ENCODE measurements at places on chromosomes 4 and X.

- no peak for DNase-seq
Observed at GRCh38 chr4:60992037-60992436, 208.1 kb upstream of the ADGRL3 start.

- DNase-seq, result no peak
Observed at GRCh38 chrX:7264399-7264798, 116.4 kb upstream of the PUDP start.

DNA sequence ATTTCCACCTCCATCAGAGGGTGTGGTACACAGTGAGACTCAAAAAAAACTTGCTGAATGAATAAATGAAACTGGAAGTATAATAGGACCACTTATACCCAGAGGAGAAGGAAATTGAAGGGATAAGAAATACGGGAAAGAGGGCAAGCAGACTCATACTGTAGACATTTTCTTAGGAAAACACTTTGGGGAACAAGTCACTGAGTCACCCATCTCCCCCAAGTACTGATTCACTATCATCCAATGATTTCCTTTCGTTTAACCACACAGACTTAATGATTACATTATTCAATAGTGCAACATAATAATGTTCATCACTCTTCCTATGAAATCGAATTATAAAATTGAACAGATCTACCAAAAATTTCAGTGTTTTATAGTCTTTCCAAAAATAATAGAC is 97.1 kb downstream of the LDB2 start:
- DNase-seq, result no peak

DNA sequence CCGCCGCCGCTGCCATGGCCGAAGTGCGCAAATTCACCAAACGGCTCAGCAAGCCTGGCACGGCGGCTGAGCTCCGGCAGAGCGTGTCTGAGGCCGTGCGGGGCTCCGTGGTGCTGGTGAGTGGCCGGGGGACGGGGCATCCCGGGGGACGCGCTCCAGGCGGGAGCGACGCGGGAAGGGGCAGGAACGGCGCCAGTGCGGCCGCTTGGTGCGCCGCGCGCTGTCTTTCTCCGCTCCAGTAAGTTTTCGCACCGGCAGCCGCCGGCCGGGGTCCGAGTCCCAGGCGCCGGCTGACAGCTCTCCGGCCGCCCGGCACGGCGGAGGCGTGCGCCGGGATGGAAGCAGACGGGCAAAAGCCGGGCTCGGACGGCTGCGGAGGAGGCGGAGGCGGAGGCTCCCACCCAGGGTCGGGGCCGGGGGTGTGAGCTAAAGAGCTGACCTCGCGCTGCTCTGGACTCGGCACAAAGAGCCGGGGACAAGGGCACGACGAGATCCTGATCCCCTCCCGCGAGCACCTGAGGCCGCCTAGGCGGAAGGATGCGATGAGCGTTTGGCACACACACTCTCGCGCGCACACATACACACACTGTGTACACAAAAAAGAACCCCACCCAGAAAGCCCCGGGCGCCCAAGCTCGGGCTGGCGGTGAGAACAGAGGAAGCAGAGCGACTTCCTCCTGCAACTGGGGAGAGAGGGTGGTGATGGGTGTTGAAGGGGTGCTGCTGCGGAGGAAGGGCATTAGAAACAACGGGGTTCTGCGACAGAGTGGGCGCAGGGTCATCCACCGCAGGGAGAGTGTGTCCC is 545 bp downstream of the DOCK11 start:
- no peak for DNase-seq

- peak; percentile 67 for DNase-seq
Observed at GRCh38 chr4:118732591-118733330, 47.6 kb downstream of the METTL14 start.

DNA sequence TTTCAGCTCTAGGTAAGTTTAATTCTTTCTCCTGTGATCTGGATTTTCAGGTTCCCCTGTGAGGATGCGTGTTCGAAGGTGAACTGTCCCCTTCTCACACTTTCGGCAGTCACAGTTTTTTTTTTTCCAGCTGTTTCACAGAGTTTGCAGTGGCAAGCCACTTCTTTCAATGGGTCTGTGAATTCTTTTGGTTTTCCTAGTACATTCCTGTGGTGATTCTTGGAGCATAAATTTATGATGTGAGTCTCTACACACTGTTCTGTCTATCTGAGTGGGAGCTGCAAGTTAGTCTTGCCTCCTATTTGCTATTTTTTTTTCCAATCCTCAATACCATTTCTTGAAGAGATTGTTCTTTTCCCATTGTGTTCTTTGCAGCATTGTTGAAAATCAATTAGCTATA is 595.5 kb downstream of the RAPGEF2 start:
- peak; percentile 8 for DNase-seq

DNA sequence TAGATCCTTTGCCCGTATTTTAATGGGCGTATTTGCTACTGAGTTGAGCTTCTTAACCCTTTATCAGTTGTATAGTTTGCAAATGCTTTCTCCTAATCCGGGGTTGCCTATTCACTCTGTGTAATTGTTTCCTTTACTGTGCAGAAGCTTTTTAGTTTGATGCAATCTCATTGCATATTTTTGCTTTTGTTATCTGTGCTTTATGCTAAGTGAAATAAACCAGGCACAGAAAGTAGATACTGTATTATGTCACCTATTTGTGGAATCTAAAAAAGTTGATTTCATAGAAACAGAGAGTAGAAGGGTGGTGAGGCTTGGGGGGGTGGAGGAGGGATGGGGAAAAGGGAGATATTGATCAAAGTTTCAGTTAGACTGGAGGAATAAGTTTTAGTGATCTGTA is 17.7 kb downstream of the OGT start:
- DNase-seq, result no peak

DNA sequence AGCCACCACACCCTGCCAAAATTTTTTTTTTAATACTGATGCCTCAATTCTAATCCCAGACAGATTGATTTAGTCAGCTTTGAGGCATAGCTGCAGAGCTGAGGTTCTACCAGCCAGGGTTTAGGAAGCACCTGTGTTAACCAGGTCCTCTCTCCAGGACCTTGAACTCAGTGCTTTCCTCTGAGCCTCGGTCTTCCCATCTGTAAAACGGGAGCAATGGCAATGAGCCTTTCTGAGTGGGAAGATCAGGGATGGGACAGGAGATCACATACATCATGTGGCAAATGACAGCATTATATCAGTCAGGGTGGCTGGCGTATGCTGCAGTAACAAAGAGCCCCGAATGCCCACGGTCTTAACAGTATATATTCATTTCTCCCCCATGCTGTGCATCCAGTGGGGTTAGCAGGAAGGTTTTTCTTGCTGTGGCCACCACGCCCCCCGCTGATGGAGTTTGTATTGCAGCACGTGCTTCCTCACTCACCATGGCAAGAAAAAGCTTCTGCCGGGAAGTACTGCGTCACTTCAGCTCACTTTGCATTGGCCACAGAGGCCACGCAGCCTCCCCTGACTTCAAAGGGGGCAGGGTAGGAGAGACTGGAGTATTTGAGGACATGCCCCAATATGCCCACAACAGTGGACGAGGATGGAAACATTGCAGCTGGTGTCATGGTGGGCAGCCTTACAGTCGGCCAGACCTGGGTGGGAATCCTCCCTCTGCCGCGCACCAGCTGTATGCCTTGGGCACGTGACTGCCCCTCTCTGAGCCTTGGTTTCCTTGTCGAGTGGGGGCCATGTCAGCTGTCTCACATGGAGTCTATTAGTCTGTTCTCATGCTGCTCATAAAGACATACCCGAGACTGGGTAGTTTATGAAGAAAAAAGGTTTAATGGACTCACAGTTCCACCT is 24.1 kb upstream of the MRFAP1 start:
- DNase-seq, result no peak

GRCh38 chr4:23401572-23401971 is 488.3 kb downstream of the PPARGC1A start:
- DNase-seq, result no peak
